ENCODE measurements at places on chromosomes 12 and 14. TPM values are rescaled to one million over a fixed set of nuclear protein-coding genes. Genes with fewer than 3 reads are reported as not detected.

The KRT78 gene
- total RNA-seq: not detected

The TOX4 gene
- total RNA-seq: 75.3 TPM

The TMEM132D gene
- not detected for total RNA-seq

The FGF6 gene
- not detected for total RNA-seq

The LGR5 gene
- total RNA-seq: 2.5 TPM

The ANKRD9 gene
- total RNA-seq: 20.9 TPM

The INHBE gene
- total RNA-seq: not detected

- H3K36me3 ChIP-seq: no peaks in the 10 kb centered on the region
- DNase-seq: no peak
- H3K27ac ChIP-seq: no peak overlapping the region
- no peaks in the 10 kb centered on the region for H3K27me3 ChIP-seq
Observed at GRCh38 chr12:3641428-3642018, 111.4 kb downstream of the CRACR2A start.

DNA sequence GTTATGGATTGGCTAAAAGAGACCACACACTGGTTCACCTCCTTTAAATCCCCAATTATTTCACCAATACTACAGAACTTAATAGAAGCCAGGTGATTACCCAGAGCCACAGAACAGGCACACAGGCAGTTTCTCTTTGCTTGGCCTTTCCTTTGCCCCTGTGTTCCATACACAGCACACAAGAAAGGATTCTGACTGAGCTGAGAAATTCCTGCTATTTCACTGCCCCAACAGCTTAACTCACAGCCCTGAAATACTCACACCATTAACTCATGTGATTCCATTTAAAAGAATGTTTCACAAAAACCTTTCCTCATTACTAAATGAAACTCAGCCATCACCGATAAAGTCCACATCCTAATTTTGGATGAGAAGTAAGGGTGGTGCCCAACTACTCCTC is 133.6 kb downstream of the MED13L start:
- no peaks in the 10 kb centered on the region for H3K36me3 ChIP-seq
- peaks cover 9% of the 10 kb centered on the region for H3K4me1 ChIP-seq
- DNase-seq: no peak
- H3K4me3 ChIP-seq: no peak overlapping the region

DNA sequence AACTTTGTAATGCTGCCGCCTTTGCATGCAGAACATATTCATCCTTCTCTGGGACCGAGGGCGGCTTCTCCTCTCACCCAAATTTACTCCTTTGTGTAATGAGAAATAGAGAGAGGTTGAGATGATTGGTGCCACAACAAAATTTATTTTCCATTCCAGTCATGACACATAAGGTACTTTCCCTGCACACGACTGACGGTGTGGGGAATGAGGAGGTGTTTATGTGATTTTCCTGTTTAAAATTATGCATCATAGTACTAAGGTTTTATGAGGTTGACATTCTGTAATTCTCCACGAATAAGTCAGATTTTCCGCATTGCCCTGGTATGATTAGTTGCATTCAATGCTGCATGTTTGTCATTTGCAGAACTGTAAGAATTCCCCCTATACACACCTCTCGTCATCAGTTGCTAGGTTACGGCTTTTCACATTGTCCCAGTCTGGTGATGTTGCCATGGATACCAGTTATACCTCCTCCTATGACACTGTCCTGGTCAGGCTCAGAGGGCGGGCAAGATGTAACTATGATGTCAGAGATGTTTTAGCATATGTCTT is 23.1 kb downstream of the BICDL1 start:
- H3K27me3 ChIP-seq: no peaks in the 10 kb centered on the region
- no peaks in the 10 kb centered on the region for H3K36me3 ChIP-seq
- DNase-seq: no peak
- no peak overlapping the region for H3K27ac ChIP-seq

DNA sequence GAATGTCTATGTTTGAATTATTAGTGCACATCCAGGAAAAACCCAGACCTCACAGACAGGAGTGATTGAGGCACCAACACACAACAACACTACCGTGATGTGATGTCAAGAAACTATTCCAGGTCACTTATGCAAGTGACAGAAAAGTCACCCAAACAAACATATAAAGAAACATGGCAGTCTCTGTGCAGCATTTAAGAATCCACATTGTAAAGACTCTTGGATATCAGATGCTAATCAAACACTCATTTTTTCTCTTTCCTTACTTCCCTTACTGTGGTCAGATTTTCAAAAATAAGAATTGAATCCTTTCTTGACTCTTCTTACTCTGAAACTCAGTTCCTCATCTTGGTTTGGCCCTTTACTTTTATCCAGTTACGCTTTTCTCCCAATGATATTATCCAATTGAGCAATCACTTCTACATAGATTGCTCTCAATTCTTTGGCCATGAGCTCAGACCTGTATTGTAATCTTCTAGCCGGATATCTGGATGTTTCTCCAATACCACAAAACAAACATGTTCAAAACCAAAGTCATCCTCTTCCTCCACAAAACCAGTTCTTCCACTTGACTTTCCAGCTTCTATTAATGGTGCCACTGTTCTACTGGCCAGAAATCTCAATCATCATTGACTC is 115.4 kb downstream of the DUSP6 start:
- H3K36me3 ChIP-seq: no peaks in the 10 kb centered on the region
- H3K4me1 ChIP-seq: peaks cover 6% of the 10 kb centered on the region
- DNase-seq: no peak
- H3K27ac ChIP-seq: no peak overlapping the region
- no peaks in the 10 kb centered on the region for H3K27me3 ChIP-seq
- no peak overlapping the region for H3K4me3 ChIP-seq

- H3K36me3 ChIP-seq: no peaks in the 10 kb centered on the region
- no peak overlapping the region for H3K27ac ChIP-seq
- no peaks in the 10 kb centered on the region for H3K27me3 ChIP-seq
- no peak for DNase-seq
Observed at GRCh38 chr14:36477266-36477665, 42.8 kb downstream of the NKX2-1 start.

- no peak overlapping the region for H3K27ac ChIP-seq
- no peaks in the 10 kb centered on the region for H3K36me3 ChIP-seq
- H3K4me1 ChIP-seq: no peaks in the 10 kb centered on the region
- no peaks in the 10 kb centered on the region for H3K27me3 ChIP-seq
Observed at GRCh38 chr12:40587421-40587820, 104.8 kb upstream of the CNTN1 start.

- H3K36me3 ChIP-seq: no peaks in the 10 kb centered on the region
- no peaks in the 10 kb centered on the region for H3K4me1 ChIP-seq
- no peak overlapping the region for H3K4me3 ChIP-seq
- DNase-seq: no peak
Observed at GRCh38 chr12:40376533-40377267, 151.9 kb downstream of the LRRK2 start.

- no peak overlapping the region for H3K4me3 ChIP-seq
- no peaks in the 10 kb centered on the region for H3K36me3 ChIP-seq
- H3K27me3 ChIP-seq: no peaks in the 10 kb centered on the region
- no peaks in the 10 kb centered on the region for H3K4me1 ChIP-seq
Observed at GRCh38 chr12:104630230-104630670, 173.5 kb downstream of the CHST11 start.

DNA sequence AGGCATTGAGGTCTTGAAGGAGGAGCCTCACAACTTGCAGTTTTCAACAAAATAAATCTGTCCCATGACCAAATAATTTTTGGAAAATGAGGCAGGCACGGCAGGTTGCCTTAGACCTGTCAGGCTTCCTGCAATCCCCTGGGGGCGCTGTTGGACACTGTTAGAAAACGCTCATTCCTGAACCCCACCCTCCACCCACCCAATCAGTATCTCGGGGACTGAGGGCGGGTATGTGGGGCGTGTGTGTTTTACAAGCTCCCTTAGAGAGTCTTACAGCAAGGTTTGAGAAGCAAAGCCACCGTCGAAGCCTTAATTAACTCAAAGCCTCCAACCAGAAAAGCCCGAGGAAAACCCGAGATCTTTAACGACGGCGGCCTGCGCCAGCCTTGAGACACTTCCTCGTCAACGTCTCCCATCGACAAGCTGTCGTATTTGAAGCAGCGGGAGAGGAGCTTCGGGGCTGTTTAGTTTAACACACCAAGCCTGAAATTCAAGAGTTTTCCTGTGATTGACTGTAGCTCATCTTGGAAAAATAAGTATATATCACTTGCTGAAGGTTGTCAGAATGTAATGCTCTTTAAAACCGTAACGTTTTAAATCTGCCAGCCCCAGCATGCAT is 123.0 kb downstream of the GLT1D1 start:
- H3K36me3 ChIP-seq: no peaks in the 10 kb centered on the region
- H3K4me3 ChIP-seq: no peak overlapping the region
- no peaks in the 10 kb centered on the region for H3K27me3 ChIP-seq

DNA sequence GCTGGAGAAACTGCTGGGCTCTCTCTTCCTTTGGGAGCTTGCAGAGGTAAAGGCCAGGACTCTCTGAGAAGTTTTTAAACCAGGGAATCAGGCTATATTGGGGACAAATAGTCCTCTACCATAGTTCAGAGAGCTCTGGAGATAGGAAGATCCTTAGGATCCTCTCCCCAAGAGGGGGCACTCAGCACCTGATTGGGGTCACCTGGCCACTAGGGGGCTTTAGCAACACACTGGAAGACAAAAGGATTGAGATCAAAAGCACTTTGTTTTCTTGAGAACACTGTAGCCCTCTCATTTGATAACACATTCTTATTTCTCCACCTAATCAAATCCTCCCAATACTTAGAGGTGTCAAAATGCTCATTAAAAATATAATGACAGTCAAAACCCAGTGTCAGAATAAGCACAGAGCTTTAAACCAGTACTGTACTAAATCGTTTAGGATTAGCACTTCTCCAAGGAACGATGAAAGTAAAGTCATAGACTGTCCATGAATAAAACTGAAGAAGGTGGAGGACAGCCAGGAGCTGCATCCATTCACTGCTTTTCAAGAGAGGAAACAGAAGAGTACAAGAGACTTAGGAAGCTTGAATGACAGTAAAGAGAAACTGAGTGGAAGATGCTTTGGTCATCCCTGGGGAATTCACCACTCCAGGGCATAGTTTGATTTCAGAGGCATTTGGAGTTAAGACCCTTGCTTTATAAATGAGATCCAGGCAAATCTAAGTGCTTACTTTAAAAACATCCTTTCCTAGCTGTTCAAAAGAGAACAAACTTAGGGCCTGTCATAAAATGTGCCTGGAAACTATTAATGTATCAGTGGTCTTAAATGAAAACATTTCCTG is 26.5 kb downstream of the BMP4 start:
- no peak overlapping the region for H3K4me3 ChIP-seq
- H3K4me1 ChIP-seq: no peaks in the 10 kb centered on the region
- no peak for DNase-seq

DNA sequence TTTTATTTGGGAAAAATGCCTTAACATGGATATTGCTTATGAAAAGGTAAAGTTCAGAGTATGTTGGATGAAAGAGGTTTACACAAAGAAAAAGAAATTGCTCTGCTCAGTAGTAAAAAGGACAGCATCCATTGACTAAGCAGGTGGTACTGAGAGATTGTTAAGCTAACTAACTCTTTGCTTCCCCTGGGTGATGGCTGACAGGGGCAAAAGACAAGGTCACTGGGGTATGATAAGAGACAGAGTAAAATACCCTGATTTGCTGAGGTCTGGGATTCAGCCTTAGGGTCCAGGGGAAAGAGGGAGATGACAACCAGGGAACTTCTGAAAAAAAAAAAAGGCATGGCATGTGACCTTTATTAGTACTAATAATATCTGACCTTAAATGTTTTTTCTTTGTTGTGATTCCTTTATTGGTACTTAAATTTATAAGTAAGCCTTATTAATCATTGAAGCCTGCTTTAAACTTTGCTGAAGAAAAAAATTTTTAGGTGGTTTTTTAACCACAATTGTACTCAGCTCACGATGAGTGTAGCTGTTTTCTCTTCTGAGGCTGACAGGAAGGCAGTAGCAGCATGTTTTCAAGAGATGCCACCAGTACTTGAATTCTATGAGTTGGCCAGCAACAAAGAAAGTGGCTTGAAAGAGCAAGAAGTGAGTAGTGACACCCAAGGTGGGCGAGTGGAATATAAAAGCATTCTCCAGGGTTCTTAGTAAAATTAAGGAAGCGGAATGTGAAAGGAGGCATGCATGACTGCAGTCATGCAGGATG is 43.7 kb upstream of the KITLG start:
- no peaks in the 10 kb centered on the region for H3K36me3 ChIP-seq
- no peaks in the 10 kb centered on the region for H3K4me1 ChIP-seq
- no peak overlapping the region for H3K27ac ChIP-seq

DNA sequence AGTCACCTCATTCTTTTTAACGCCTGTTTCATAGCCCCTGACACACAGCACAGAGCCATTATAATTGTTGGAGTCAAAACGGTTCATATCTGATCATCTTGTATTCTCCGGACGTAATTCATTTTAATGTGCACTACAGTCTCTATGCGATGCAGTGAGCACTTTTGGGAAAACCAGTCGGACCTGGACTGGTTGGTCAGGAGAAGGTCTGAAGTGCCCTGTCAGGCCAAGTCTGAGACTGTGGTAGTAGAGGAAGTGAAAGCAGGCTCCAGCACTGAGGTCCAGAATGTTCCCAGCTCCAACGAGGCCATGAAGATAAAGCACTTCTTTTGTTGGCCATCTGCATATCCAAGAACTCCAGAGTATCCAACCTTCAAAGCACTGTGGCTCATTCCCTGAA is 117.1 kb upstream of the NCOR2 start:
- H3K36me3 ChIP-seq: no peaks in the 10 kb centered on the region
- peak overlapping the region; percentile 26 for H3K4me3 ChIP-seq
- H3K4me1 ChIP-seq: peaks cover 17% of the 10 kb centered on the region
- H3K27ac ChIP-seq: peak overlapping the region; percentile 67

GRCh38 chr12:115485503-115485902 is 792.0 kb downstream of the MED13L start:
- H3K27me3 ChIP-seq: no peaks in the 10 kb centered on the region
- H3K4me1 ChIP-seq: no peaks in the 10 kb centered on the region
- no peaks in the 10 kb centered on the region for H3K36me3 ChIP-seq
- no peak overlapping the region for H3K4me3 ChIP-seq

DNA sequence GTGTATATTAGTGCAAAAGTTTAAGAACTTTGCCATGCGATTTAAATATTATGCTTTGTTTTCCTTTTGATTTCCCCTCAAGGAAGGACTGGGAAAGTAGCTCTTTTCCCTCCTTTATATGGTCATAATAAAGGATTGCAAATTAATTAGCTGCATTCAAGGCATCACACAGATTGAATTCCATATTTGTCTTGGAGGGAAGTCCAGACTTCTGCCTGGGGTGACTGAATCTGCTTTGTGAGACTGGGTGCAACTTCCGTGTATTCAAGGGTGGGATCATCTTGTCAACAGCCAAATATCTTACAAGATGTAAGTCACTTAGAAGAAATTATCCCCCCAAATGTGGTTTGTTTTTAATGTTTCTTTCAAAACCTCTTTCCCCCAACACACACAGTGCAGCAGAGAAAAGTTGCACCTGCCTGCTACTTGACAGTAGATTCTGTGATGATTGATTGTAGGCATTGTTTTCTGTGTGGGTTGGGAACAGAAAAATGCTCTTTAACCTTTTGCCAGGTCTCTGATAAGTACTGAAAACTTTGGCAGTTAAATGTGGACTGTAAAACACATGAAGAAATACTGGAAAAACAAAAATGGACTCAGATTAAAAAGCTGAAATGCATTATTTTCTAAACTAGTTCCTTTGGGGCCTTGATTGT is 28.4 kb downstream of the STK38L start:
- H3K4me3 ChIP-seq: no peak overlapping the region
- H3K27me3 ChIP-seq: no peaks in the 10 kb centered on the region
- DNase-seq: no peak
- H3K36me3 ChIP-seq: no peaks in the 10 kb centered on the region
- H3K4me1 ChIP-seq: peaks cover 8% of the 10 kb centered on the region

- no peak for DNase-seq
- H3K36me3 ChIP-seq: no peaks in the 10 kb centered on the region
- no peaks in the 10 kb centered on the region for H3K27me3 ChIP-seq
- no peaks in the 10 kb centered on the region for H3K4me1 ChIP-seq
- no peak overlapping the region for H3K4me3 ChIP-seq
Observed at GRCh38 chr14:84129941-84130340, 1400.0 kb upstream of the FLRT2 start.

GRCh38 chr12:110937104-110937641 is 16.8 kb upstream of the MYL2 start:
- no peaks in the 10 kb centered on the region for H3K27me3 ChIP-seq
- H3K27ac ChIP-seq: no peak overlapping the region
- no peak overlapping the region for H3K4me3 ChIP-seq
- H3K36me3 ChIP-seq: no peaks in the 10 kb centered on the region
